ENCODE measurements at places on chromosomes 6 and 20.

- no peak for DNase-seq
Observed at GRCh38 chr6:34053721-34054120, 92.2 kb downstream of the GRM4 start.

DNA sequence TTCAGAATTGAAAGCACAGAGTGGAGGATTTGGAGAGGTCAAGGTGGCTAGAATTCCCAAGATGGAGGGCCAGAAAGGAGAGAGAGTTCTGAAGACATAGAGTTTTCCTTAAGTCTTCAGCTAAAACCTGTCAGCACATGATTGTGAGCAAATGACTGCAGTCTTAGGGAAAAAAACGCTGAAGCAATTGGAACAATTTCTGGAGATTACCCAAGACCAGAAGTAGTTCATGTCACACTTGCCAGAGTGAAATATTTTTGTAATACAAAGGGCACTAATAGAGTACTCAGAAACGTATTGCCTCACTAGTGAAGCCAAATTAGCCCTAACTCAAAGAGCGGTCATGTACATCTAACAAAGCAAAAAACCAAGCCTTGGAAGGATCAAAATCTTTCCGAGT lies 541.3 kb upstream of the MARCKS start:
- DNase-seq, result no peak

DNA sequence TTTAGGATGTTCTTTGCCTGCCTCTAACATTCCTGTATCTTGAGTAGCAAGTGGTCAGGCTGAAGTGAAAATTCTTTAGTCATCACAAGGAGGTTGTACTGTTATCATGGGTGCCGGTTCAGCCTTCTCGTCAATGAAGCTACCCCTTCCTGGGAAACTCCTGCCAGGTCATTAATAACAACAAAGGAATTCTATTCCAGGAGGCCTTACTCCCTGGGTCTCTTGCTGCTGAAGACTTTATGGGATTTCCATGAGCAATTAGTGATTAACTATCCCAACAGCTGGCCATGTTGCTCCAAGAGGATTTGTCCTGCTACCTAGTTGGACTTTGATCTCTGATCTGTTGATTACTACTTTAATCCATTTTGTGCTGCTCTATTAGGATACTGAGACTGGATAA lies 62.7 kb upstream of the ELOVL5 start:
- no peak for DNase-seq

DNA sequence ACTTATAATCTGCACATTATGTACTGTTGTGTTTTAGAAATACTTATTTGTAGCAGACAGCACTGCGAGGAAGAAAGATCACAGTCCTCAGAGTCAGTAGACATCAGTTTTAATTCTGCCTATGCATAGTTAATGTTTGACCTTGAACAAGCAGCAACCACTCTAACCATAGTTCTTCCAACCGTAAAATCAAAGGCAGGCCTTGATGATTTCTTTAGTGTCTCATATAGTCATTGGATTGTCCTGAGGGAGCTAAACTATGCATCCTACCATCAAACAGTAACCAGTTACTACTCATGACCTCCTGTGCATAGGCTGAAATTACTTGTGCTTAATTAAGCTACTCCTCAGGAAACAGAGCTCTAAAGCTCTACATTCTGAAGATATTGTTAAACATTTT lies 294.8 kb upstream of the STXBP5 start:
- DNase-seq, result no peak

- no peak for DNase-seq
Observed at GRCh38 chr20:53841741-53842140, 228.7 kb downstream of the BCAS1 start.

DNA sequence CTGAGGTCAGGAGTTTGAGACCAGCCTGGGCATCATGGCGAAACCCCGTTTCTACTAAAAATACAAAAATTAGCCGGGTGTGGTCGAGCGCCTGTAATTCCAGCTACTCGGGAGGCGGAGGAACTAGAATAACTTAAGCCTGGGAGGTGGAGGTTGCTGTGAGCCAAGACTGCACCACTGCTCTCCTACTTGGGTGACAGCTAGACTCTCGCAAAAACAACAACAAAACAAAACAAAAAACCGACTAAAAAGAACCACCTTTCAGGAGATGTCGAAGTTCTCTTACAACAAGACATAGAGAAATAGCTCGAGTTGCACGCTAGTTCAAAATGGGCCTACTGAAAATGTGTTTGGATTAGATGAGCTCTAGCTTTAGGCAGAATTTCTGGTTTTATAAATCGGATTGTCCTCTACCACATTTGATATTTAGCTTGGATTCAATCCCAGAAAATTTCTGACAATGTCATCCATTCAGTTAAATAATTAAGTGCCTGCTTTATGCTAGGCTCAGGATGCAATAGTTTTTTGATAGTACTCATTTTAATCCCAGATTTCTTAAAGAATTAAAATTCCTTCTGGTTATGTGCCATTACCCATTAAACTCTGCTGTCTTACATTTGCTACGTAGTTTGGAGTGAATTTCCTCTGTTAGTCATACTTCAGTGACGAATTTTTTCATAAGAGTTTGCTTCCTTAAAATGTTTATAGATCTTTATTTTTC lies 137.5 kb upstream of the SHLD1 start:
- DNase-seq, result no peak

DNA sequence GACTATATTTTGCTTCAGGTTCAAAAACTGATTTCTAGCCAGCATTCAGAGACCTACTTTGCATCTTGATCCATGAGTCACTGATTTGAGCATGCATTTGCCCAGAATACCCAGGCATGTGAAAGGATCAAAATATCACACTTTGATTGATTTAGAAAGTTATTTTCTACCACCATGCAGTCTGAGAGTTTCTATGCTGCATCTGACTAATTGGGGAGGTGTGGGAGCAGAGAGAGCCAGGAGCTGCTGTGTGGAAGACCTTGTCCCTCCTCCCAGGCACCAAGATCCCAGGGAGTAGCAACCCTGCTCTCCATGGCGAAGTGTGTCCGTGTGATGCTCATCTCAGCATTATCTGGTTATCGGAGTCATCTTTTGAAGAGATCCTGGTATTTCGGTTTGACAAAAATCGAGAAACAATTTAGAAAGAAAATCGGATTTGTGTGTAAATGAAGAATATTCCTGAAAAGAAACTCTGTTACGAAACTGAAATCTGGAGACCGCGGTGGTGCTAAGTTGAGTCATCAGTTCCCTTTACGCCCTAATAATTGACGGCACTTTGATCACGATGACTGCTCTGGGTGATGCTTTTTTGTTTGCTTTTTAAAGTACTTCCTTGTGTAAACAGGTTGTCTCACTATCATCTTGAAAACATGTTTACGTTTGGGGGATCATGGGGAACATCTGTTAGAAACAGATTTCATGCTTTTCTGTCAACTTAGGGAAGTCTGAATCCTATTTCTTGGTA lies 193.4 kb downstream of the BACH2 start:
- DNase-seq, result no peak

DNA sequence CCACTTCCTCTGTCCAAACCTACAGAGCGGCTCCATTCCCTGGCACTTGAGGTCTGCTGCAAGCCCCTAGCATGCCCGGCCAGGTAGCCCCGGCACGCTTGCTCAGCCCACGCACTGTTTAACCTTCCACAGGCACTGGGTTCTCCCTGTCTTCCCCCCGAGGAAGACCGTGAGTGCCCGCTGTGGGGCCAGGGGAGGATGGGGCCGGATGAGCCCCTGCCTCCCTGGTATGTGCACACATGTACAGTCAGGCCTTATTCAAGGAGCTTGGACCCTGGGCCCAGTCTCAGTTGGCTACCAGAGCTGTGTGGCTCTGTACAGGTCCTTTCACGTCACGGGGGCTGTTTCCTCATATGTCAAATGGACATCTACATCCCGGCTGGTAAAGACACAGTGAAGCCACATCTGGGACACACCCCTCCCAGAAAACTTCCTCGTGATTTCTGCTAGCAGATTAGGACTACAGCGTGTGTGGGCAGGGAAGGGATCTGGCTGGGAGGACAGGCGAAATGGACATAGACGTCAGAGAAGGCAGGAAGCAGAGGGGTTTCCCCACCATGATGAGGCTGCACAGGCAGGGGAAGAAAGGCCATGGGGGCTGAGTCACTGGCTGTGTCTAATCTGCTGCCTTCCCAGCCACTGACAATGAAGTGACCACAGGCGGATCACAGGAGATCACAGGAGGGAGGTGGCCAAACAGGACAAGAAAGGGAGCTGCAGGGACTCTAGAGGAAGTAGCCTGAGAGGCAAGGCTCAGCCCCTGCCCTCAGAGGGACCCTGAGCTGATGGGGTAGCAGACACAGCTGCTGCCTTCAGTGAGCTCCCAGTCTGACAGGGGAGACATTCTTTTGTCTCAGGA lies 62.9 kb downstream of the MRPL14 start:
- DNase-seq, result no peak

- no peak for DNase-seq
Observed at GRCh38 chr20:46740214-46740609, 30.8 kb downstream of the SLC2A10 start.

DNA sequence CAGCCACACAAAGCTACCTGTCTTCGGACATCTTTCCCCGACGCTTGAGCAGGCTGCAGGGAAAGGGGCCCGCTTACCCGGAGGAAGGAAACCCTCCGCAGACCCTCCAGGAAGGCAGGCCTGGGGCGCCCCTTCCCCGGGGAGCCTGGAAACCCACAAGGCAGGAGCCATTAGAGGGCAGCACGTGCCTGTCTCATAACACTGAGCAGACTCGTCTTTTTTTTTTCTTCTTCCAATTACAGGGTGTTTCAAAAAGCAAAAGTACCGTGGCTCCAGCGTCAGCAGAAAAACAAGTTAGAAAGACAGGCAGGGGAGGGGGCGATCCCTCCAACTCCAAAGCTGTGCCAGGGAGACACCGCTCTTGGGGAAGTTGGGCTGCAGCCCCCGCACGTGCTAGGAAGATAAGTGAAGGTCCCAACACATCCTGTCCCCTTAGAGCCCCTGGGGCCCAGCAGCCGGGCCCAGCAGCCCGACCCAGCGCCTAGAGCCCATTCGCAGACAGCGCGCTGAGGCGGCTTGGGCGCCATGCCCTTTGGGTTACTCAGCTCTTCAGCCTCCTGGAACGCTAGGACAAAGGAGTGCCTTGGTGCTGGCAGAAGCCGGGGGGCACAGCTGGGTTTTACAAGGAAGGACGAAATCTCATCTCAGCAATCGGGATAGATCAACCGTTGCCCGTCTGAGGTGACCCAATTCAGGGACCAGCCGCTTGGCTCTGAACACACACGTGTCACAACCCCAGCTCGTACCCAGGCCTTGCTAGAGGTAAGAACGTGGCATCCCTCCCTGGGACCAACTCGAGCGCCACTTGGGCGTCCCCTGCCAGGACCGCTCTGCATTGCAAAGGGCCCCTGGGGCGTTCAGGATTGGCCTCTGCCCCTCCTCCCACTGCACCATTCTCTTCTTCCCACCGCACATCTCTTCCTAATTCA lies 136.3 kb downstream of the LY86 start:
- DNase-seq, result no peak

- DNase-seq, result no peak
Observed at GRCh38 chr6:2369606-2370005, 124.2 kb upstream of the GMDS start.

DNA sequence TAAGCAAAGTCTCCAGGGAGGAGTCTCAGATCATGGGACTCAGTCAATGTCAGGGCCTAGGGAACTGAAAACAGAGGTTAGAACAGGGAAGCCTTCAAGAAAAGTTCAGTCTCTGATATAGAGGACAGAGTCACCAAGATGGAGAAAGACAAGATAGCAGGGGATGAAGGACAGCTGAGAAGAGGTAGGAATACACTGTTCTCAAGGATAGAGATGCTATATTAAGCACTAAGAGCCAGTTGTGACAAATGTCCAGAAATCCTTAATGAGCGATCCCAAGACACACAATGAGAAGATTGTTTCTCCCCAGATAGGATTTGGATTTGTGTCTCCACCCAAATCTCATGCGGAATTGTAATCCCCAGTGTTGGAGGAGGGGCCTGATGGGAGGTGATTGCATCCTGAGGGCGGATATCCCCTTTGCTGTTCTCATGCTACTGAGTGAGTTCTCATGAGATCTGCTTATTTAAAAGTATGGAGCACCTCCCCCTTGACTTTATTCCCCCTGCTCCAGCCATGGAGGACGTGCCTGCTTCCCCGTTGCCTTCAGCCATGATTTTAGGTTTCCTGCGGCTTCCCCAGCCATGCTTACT lies 168.2 kb downstream of the AKAP7 start:
- DNase-seq, result no peak

Data from central memory CD8-positive, alpha-beta T cell (primary cell).